Aorta (tissue), 5 donors: ENCODE measurements at places on chromosomes 2 and 18. TPM values are rescaled to one million over a fixed set of nuclear protein-coding genes. Genes with fewer than 3 reads are reported as not detected.
A peak's percentile ranks its signal among the peaks of the same experiment; 100 is the strongest.

- peaks cover under 1% of the 10 kb centered on the region for H3K4me1 ChIP-seq
- no peaks in the 10 kb centered on the region for H3K36me3 ChIP-seq
- H3K4me3 ChIP-seq = no peak overlapping the region
- H3K27me3 ChIP-seq = no peaks in the 10 kb centered on the region
- H3K27ac ChIP-seq = no peak overlapping the region
Measured at GRCh38 chr2:20704886-20705285, 37.9 kb downstream of the GDF7 start.

Gene RAB27B
- 0.39 TPM for total RNA-seq

- H3K4me1 ChIP-seq = no peaks in the 10 kb centered on the region
- no peak for DNase-seq
- H3K36me3 ChIP-seq = no peaks in the 10 kb centered on the region
- no peak overlapping the region for H3K4me3 ChIP-seq
Measured at GRCh38 chr18:25057491-25058050, 294.4 kb downstream of the ZNF521 start.

GRCh38 chr2:74037379-74037860 is 52.7 kb downstream of the TET3 start:
- no peaks in the 10 kb centered on the region for H3K4me1 ChIP-seq
- H3K36me3 ChIP-seq = no peaks in the 10 kb centered on the region
- no peak overlapping the region for H3K27ac ChIP-seq
- no peak for DNase-seq
- no peak overlapping the region for H3K4me3 ChIP-seq

DNA sequence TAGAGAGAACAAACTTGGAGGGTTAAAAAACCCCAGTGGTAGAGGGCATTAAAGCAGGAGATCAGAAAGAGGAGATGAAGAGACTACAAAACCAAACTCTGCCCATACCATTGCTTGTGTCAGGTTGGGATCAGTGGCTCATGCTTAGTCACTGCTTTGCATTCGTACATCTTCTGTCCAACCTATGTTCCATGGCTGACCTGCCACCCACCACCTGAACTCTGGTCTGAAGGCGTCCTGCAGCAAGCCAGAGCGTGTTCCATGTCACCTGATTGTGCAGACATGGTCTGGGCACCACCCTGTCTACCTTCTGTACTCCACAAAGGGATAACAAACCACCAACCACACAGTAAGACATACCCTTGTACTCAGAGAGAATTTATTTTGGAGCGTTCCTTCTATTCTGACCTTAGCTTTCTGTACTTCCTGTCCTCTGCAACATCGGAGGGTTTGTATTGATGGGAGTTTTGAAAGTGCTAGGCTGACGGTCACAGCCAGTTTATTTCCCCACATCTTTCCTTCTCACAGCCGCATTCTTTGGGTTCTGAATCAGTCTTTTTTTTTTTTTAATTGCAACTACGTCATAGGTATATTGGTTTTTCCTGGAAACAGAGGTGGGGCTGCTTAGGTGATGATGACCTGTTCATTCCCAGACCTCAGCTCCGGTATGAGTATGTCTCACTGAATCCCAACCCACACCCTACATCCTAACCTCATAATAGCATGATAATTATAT is 88.3 kb downstream of the SOWAHC start:
- no peaks in the 10 kb centered on the region for H3K4me1 ChIP-seq
- H3K36me3 ChIP-seq = no peaks in the 10 kb centered on the region
- H3K27me3 ChIP-seq = no peaks in the 10 kb centered on the region

DNA sequence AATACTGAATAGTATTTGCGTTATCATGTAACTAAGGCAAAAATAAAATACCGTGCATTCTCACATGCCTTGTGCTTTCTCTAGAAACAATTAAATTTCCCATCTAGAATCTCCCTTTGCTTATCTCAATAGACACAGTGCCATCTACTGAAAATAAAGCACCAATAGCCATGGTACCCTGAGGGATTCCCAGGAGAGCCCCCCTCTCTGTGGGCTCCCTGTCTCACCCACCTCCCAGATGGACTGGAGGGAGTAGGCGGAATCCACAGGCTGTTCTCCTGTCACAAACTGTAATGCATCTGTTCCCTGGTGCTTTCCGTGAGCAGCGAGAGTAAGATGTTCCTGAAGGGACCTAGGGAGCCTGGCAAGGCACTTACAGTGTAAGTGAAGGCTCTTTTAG is 112.4 kb upstream of the UPP2 start:
- DNase-seq = no peak
- no peak overlapping the region for H3K27ac ChIP-seq
- no peak overlapping the region for H3K4me3 ChIP-seq
- H3K27me3 ChIP-seq = no peaks in the 10 kb centered on the region
- H3K36me3 ChIP-seq = no peaks in the 10 kb centered on the region
- no peaks in the 10 kb centered on the region for H3K4me1 ChIP-seq

Gene SERPINB12
- not detected for total RNA-seq

Gene EGR4
- not detected for total RNA-seq

Gene DIPK1C
- total RNA-seq = not detected

- DNase-seq = peak; percentile 84
- H3K36me3 ChIP-seq = no peaks in the 10 kb centered on the region
- peak overlapping the region; percentile 50 for H3K4me3 ChIP-seq
- no peaks in the 10 kb centered on the region for H3K4me1 ChIP-seq
- no peaks in the 10 kb centered on the region for H3K27me3 ChIP-seq
Measured at GRCh38 chr2:154697418-154698252, 860 bp upstream of the KCNJ3 start.

Gene ABHD1
- total RNA-seq = not detected

DNA sequence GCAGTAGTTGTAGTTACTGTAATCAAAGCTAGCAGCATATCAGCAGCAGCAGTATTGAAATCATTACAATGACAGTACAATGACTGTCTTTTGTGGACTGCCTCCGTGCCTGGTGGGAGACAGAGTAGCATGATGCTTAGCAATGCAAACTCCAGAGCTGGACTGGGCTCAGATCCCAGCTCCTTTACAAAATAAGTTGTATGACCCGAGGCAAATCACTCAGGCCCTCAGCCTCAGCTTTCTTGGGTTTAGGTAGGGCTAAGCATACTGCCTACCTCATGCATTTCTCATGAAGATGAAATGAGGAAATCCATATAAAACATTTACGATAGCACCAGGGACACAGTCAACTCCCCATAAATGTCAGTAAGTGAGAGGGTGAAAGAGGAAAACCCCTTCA is 170.7 kb downstream of the TTC32 start:
- H3K4me1 ChIP-seq = no peaks in the 10 kb centered on the region
- H3K27me3 ChIP-seq = no peaks in the 10 kb centered on the region
- no peaks in the 10 kb centered on the region for H3K36me3 ChIP-seq
- no peak overlapping the region for H3K27ac ChIP-seq
- DNase-seq = no peak
- H3K4me3 ChIP-seq = no peak overlapping the region

DNA sequence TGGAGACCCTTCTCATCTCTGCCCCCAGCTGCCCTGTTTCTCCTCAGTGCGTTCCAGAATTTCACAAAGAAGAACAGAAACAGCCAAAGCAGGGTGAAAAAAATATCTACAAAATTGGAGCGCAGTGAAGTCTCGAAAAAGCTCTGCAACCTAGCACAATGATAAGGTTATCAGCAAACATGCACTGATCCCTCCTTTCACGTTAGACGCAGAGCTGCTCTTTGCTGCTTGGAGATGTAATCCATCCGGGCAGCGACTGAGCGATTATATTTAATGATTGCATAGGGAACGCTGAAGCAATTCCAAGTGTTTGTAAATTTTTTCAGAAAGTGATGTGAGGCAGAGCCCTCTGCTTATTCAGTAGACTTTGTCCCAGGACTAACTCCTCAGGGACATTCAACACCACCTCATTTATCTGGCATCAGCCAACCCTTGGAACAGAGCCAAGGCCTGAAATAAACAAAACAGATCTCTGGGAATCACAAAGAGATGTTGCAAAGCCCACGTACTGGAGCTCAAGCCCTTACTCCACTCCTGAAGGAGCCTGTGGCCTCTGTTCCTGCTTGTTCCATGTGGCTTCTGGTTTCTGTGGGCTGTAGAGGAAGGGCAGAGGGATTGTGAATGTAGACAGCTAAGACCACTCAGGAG is 172.6 kb upstream of the BCL2L11 start:
- H3K27me3 ChIP-seq = no peaks in the 10 kb centered on the region
- no peak for DNase-seq
- no peak overlapping the region for H3K4me3 ChIP-seq
- no peaks in the 10 kb centered on the region for H3K36me3 ChIP-seq
- no peak overlapping the region for H3K27ac ChIP-seq

- H3K36me3 ChIP-seq = no peaks in the 10 kb centered on the region
- H3K4me3 ChIP-seq = no peak overlapping the region
- H3K27me3 ChIP-seq = no peaks in the 10 kb centered on the region
- no peak for DNase-seq
- no peak overlapping the region for H3K27ac ChIP-seq
Measured at GRCh38 chr2:224449212-224450147, 47.6 kb upstream of the FAM124B start.

GRCh38 chr2:226431288-226431948 is 368.2 kb downstream of the IRS1 start:
- no peak overlapping the region for H3K27ac ChIP-seq
- no peaks in the 10 kb centered on the region for H3K27me3 ChIP-seq
- no peaks in the 10 kb centered on the region for H3K36me3 ChIP-seq
- no peak overlapping the region for H3K4me3 ChIP-seq
- no peak for DNase-seq

Gene FKBP1B
- 7.3 TPM for total RNA-seq

- no peak overlapping the region for H3K27ac ChIP-seq
- H3K27me3 ChIP-seq = no peaks in the 10 kb centered on the region
- no peak overlapping the region for H3K4me3 ChIP-seq
- no peaks in the 10 kb centered on the region for H3K4me1 ChIP-seq
Measured at GRCh38 chr2:97834610-97835009, 121.2 kb downstream of the ZAP70 start.

Gene NETO1
- not detected for total RNA-seq

DNA sequence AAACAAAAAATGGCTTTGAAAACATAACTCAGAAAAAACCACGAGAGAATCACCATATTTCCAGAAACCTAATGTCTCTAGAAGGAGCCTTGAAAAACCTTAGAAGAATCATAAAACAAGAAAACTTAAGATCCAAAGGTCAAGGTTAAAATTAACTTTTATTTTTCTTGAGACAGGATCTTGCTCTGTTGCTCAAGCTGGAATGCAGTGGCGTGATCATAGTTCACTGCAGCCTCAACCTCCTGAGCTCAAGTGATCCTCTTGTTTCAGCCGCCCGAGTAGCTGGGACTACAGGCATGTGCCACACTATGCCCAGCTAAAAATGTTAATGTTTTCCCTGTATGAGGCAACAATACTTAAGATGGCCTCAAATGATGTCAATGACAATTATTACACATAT is 254.2 kb upstream of the SESTD1 start:
- no peaks in the 10 kb centered on the region for H3K36me3 ChIP-seq
- H3K27ac ChIP-seq = no peak overlapping the region
- H3K27me3 ChIP-seq = no peaks in the 10 kb centered on the region
- no peak overlapping the region for H3K4me3 ChIP-seq

DNA sequence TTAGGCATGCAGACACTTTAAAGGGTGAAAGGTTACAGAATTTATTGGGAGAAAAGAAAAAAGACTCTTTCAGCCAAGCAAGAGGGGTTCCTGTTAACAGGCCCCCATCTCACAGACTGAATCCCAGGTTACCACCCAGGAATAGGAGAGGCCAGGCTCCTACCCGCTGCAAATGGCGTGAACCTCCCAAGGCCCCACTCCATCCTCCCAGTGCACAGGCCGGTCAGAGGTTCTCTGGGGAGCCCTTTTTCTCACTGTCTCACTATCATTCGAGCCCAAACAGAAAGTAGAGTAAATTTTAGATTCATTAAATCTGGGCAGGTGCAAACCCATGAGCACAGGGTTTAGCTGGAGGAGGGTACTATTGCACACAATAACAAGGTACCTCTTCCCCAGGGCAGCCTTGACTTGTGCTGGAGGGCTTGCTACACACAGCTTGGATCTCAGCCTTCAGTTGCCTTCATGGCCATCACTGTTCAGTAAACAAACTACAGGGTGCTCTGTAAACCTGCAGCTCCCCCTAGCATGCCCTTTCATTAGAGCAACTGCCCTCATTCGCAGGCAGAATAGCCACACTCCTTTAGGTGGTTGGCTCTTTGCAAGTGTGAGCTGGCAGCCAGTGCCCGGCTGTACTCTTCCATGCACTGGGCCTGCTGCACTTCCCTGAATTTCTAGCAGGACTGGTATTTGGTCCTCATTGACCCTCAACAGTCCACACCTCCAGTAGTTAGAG is 7.3 kb upstream of the PLEK start:
- no peak overlapping the region for H3K4me3 ChIP-seq
- H3K27me3 ChIP-seq = no peaks in the 10 kb centered on the region
- DNase-seq = no peak
- no peaks in the 10 kb centered on the region for H3K36me3 ChIP-seq
- no peak overlapping the region for H3K27ac ChIP-seq
- H3K4me1 ChIP-seq = no peaks in the 10 kb centered on the region

- peak overlapping the region; percentile 50 for H3K4me3 ChIP-seq
- H3K4me1 ChIP-seq = no peaks in the 10 kb centered on the region
- H3K27ac ChIP-seq = peak overlapping the region; percentile 94
- H3K36me3 ChIP-seq = peaks cover 2% of the 10 kb centered on the region
- DNase-seq = peak; percentile 72
Measured at GRCh38 chr2:85537600-85538506, 1.1 kb upstream of the MAT2A start.

Gene IL1RL1
- total RNA-seq = 7.4 TPM

DNA sequence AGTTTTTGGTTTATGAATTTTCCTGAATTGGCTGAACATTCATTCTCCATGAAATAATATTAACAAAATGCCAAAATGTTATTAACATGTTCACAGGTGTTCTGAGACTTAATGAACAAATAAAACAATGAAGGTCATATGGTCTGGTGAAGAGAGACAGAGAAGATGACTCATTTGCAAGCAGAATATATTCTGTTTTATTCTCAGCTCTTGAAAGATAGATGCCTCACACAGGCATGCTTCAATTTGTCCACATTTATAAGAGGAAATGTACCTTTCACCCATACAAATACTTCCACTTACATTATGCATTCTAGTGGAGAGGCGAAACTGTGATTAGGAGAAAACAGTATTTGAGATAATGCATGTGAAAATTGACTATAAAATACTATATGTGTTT is 75.4 kb upstream of the PGAP1 start:
- no peak overlapping the region for H3K4me3 ChIP-seq
- no peak overlapping the region for H3K27ac ChIP-seq
- no peaks in the 10 kb centered on the region for H3K4me1 ChIP-seq
- no peaks in the 10 kb centered on the region for H3K27me3 ChIP-seq

Gene HOXD3
- total RNA-seq = 13.4 TPM

Gene HOXD13
- not detected for total RNA-seq

DNA sequence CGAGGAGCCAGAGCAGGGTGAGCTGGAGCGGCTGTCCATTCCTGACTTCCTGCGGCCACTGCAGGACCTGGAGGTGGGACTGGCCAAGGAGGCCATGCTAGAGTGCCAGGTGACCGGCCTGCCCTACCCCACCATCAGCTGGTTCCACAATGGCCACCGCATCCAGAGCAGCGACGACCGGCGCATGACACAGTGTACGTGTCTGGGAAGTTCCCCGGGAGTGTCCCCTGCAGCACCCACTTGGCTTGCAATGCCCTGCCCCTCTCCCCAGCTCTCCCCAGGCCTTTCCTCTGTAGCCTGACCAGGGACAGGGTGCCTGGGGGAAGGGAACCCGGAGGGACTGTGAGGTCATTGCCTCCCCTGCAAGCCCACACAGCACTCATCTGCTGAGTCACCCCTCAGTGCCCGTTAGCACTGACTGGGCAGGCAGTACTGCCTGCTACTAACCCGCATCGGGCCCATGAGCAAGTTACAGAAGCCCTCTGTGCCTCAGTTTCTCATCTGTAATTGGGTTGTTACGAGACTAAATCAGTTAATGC is 29.4 kb upstream of the GMPPA start:
- no peaks in the 10 kb centered on the region for H3K27me3 ChIP-seq
- peaks cover 22% of the 10 kb centered on the region for H3K36me3 ChIP-seq
- H3K4me3 ChIP-seq = no peak overlapping the region
- no peak for DNase-seq
- H3K27ac ChIP-seq = peak overlapping the region; percentile 10
- no peaks in the 10 kb centered on the region for H3K4me1 ChIP-seq

Gene ATG16L1
- 30.1 TPM for total RNA-seq

Gene SLC40A1
- total RNA-seq = 48.8 TPM
